ENCODE measurements at places on chromosomes 12 and 14.

DNA sequence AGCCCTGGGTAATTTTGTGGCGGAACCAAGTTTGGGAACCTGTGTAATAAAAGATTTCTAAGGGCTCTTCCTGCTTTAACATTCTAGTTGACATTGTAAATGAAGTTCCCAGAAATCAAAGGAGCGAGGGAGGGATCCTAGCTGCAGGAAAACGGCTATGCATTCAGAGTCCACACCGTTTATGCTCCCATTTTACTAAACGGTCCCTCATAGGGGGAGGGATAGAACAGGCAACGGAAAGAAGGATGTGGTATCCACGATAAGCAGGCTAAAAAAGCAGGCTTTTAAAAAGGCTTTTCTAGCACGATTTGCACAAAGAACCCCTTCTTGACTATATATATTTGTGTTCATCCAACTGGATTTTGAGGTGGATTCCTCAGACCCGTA is 559 bp downstream of the SYNJ2BP start:
- DNase-seq: no peak

GRCh38 chr12:32708926-32709325 is 29.8 kb downstream of the DNM1L start:
- DNase-seq: no peak

DNA sequence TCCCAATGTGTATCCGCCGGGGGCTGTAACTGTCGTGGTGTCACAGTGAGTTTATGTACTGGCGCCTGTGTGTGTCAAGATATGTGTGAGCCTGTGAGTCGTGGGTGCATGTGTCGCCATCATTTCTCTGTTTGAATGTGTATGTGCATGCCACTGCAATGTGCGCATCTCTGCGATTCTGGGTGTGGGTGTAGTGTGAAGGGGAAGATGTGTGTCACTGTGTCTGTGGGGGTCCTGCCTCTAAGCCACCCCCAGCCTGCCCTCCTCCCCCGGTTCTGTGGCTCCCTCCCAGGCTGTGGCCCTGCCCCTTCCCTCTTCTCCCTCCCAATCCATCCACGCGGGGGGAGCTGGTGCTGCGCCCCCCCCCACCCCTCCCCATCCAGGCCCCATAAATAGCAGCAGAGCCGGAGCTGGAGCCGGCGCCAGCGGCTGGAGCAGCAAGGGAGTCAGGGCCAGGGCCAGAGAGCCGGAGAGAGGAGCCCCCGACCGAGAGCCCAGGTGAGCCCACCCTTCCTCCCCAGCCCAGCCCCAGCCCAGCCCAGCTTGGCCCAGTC is at the start of gene CPNE6:
TSS of gene CPNE6 (plus strand) at position 419 of the 554 bp plus-strand sequence. CDS start 1,375 bp downstream, outside the sequence.
- DNase-seq: no peak

DNA sequence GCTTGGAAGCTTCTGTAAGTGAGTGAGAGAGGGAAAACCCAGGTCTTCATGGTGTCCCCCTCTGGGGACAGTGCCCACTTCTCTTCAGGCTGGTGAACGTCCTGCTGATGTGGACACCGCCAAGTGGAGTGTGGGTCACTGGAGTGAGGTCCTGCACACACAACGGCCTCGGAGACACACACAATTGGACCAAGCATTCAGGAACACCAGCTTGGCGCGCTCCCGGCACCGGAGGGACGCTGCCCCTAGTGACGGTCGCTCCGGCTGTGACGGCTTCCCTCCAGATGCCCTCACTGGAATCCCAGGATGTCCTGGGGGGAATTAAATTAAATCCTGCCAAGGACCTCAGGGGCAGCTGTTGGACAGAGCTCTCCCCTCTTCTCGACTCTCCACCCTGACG is 123.1 kb downstream of the ZNF664 start:
- DNase-seq: no peak

GRCh38 chr12:6641131-6641530 is 5.4 kb upstream of the LPAR5 start:
- DNase-seq: no peak

GRCh38 chr12:109868182-109869051 is 11.9 kb downstream of the GLTP start:
- DNase-seq: no peak

DNA sequence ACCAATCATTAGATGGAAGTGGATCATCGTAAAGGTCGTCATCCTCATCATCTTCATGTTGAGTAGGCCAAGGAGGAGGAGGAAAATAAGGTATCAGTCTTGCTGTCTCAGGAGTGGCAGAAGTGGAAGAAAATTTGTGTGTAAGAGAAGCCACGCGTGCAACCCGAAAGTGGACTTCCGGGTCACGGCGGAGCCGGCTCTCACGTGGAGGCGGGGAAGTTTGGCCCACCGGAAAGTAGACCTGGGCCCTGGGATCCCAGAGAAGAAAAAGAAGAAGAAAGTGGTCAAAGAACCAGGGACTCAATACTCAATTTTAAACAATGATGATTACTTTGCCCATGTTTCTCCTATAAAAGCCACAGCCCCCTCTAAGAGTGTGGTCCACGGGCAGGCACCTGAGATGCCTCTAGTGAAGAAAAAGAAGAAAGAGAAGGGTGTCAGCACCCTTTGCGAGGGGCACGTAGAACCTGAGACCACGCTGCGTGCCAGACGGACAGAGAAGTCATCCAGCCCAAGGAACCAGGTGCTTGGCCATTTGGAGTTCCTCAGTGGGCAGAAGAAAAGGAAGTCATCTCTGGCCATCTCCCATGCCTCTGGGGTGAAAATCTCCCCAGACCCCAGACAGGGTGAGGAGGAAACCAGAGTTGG is 365.8 kb downstream of the BCAT1 start:
- DNase-seq: no peak

GRCh38 chr12:124236625-124237031 is 58.3 kb upstream of the RFLNA start:
- DNase-seq: no peak

- DNase-seq: no peak
Measured at GRCh38 chr14:24894583-24895242, 155.2 kb downstream of the STXBP6 start.

DNA sequence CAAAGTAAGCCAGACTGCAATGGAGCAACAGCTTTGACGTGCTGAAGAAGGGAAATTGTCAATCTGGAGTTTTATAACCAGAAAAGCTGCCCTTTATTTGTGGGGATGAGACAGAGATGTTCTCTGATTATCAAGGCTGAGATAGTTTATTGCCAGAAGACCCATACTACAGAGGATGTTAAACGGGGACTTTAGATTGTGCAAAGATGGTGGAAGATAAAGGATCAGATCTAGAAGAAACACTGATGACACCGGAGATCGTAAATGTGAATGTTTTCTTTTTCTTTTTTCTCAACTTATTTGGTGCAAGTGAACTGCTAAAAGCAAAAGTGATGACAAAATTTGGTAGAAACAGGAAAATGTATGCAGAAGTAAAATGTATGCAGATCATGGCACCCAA is 178.3 kb upstream of the PLEKHG7 start:
- no peak for DNase-seq

GRCh38 chr12:56590237-56590830 is 39.8 kb downstream of the BAZ2A start:
- no peak for DNase-seq

GRCh38 chr12:50708631-50709030 is 55.3 kb upstream of the ATF1 start:
- no peak for DNase-seq

DNA sequence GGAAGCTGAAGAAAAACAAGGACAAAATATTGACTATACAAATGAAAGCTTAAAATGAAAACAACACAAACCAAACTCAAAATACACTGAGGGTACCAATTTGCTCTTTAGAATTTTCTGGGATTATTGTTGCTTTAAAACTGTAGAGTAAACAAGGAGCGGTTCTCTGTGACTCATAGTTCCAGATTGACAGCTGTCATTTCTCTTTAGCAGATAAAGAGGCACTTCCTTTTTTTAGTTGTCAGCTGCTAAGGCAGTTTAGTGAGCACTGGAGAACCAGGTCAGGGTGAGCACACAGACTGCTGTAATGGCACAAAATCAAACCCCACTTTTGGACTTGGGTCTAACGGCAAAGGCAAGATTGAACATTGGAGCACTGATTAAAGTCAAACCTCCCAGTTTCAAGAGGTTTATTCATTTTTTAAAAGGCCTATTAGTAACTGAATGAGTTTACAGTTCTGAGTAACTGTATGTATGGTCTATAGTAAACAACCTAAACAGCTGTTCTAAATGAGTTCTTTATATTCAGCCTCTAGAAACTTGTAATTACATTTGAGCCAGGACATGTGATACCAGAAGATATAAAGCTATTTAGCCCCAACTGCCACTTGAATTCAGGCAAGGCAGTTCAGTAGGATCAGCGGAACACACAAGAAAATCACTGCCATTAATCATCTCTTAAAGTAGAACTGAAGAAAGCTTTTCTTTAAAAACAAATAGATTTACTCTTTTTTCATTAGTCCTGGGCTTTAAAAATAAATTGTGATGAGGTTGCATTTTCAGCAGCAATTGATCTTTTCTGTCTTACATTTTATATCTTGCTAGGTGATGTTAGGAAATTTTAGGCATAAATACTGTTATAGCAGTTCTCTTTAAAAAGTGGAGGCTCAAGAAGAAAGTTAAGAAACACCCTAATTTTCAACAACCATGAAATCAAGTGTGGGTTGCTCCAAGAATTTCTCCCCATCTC is 71.7 kb upstream of the PRICKLE1 start:
- DNase-seq: no peak

GRCh38 chr12:41277100-41277945 is 89.2 kb downstream of the PDZRN4 start:
- DNase-seq: peak; percentile 25

DNA sequence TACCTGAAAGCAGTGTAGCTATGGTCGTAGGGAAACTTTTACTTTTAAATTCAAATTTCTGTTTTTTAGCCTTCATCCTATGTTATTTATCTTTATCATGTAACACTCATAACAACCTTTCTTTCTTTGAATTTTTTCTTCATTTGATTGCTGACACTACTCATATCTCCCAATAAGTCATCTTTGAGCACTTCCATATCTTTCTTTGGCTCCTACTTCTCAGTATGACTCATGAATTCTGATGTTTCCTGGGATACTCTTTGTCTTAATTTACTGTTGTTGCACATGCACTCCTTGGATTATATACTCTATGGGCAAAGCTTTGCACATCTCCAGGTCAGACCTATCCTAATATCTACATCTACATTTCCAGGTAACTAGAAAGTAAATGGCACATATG is 18.1 kb upstream of the IAPP start:
- DNase-seq: no peak

DNA sequence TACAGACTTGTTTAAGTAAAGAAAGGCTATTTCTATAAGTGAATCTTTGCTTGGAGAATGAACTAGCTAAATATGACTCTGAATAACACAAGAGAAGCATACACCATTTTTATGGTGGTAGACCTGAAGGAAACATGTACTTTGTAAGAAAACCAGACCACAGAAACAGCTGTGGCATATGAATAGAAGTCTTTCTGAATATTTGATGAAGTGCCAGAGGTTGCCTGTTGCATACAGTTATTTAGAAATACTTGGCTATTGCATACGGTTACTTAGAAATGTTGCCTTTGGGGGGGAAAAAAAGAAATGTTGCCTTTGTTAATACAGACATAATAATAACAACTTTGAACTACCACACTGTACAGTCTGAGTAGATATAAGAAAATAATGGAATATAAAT is 16.8 kb upstream of the LEMD3 start:
- DNase-seq: no peak

GRCh38 chr12:91179966-91180561 is 2.6 kb downstream of the DCN start:
- DNase-seq: no peak

GRCh38 chr12:121764808-121765207 is 28.7 kb downstream of the RHOF start:
- DNase-seq: no peak

GRCh38 chr12:124520907-124521306 is 46.5 kb downstream of the NCOR2 start:
- no peak for DNase-seq

- no peak for DNase-seq
Measured at GRCh38 chr14:67468378-67468730, 20.2 kb downstream of the TMEM229B start.

DNA sequence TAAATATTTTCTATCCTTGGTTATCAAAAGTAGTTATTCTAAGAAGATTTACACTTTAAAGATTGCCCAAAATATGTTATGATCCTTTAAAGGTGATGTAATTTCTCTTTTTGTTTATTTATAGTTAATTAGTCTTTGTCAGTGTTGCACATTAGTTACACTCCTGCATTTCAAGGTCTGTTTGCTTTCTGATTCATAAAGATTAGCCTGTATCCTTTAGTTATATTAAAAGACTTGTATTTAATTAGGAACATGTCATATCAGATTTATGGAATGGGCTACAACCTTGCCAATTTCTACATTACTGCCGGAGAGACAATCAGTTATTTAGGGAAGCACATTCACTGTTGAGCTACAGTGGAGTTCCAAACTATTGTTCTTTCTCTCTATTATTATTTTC is 3.5 kb downstream of the EPYC start:
- no peak for DNase-seq

DNA sequence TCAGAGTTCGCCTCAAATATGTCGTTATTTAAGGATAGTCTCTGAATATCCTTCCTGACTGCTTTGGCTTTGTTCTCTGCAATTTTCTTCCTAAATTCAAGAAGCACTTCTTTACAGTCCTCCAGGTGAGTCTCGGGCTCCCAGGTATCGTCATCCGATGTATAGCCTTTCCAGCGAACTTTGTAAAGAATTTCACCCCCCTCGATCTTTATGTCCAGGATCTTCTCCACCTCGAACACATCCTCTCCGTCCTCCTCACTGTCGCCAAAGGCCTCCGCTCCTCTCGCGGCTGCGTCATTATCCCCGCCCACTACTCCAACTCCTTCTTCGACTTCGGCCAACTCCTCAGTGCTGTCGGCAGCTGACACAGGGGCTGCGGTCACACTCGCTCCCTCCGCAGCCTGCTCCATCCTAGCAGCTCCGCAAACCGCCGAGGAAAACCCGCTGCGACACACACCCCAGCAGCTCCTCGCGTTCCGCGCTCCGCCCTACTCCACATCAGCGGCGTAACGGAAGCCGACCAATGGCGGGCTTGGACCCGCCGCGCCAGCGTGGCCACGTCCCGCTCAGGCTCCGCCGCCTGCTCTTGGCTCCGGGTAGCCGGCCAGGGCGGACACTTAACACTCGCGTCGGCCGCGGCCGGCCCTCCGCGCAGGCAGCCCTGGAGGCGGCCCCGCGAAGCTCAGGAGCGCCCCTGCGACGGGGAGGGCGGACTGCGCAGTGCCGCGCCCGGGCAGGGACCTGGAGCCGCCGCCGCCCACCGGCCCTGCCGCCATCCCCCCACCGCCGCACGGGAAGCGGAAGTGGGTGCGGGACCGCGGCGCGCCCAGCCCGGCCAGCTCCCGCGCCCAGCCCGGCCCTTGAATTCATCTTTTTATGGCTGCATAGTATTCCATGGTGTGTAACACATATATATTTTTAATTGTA is 4.1 kb downstream of the CD163L1 start:
- peak; percentile 17 for DNase-seq

All from GM13976 (cell line).